ENCODE measurements at places on chromosomes 5 and 9.

GRCh38 chr5:134549714-134550113 is 24.2 kb downstream of the JADE2 start:
- DNase-seq: no peak

GRCh38 chr5:17203329-17204132 is 13.9 kb upstream of the BASP1 start:
- no peak for DNase-seq

DNA sequence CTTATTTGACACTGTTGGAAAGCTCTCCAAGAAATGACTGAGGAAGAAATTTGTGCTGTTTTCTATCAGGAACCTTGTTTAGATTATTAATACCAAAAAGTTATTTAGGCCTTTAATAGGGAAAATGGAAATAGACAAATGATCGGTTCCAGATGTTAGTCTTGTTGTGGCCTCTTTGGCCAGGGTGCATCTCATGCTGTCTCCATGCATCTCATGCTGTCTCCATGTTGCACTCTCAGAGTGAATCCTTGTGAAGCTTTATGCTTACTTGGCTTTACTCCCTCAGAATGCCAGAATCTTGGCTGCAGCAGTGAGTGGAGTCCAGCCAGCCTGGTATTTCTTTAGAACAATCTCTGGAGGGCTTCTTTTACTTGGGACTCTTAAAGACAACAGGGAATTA is 185.5 kb downstream of the ARHGAP26 start:
- no peak for DNase-seq

DNA sequence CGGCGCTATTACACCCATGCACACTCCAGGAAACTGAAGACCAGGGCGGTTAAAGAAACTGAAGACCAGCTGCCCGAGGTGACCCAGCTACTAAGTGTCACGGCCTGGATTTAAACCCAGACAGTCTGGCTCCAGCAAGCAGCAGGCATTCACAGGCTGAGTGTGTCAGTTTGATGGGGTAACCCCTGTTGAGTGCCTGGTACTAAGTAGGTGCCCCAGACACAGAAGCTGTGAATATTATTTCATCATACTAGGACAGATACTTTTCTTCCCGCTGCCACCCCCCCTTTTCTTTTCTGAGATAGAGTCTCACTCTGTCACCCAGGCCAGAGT is 7.3 kb downstream of the ENG start:
- DNase-seq: no peak

- no peak for DNase-seq
These were observed 3.9 kb upstream of the GHR start for GRCh38 chr5:42419294-42419693.

DNA sequence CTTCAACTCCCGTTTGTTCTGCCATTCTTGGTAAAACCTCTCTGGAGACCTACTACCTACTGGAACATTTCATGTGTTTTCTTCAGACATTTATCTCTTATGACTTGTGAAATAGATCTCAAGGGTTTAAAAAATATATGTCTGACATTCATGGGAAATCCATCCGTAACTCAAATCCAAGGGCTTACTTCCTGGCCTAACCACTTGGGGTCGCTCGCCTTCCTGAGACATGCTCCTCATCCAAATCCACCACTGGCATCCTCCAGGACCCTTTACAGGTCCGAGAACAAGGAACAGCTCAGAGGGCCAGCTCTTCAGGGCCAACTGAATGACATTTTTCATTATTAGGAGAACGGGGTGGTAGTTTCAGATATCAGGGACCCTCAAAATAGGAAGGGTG is 235.1 kb upstream of the TUT7 start:
- DNase-seq: no peak
